CD4-positive, alpha-beta T cell treated with Interleukin-12 subunit alpha and Interleukin-12 subunit beta, for 1 hour (primary cell): ENCODE measurements at places on chromosomes 2 and 18.

GRCh38 chr2:39703181-39703872, 37.6 kb downstream of the TMEM178A start:
- DNase-seq, result no peak

DNA sequence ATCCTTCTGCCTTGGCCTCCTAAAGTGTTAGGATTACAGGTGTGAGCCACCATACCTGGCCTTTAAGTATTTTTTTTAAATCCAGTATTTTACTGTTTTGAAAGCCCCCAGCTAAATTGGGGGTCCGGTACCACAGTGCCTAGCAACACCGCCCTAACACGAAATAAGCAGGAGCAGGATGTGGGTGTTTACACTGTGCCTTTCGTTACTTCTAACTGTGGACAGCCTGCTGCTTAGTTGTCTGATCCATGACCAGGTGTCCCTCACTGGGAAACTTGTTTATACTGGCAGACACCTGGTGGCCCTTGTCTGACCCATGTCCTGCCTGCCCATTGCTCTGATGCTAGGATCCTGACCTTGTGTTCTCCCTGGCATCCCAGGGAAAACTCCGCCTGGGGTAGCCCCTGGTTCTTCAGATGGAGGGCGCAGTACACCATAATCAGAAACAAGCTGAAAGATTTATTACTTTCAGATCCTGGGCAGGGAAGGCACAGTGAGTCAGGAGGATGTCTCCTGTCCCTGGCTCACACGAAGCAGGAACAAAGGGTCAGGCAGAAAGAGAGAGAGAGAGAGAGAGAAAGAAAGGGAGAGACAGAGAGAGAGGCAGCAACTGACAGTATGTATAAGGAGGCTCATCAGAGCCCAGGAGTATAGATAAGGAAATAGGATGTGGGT, 55.7 kb downstream of the NCAPH start:
- DNase-seq, result no peak

DNA sequence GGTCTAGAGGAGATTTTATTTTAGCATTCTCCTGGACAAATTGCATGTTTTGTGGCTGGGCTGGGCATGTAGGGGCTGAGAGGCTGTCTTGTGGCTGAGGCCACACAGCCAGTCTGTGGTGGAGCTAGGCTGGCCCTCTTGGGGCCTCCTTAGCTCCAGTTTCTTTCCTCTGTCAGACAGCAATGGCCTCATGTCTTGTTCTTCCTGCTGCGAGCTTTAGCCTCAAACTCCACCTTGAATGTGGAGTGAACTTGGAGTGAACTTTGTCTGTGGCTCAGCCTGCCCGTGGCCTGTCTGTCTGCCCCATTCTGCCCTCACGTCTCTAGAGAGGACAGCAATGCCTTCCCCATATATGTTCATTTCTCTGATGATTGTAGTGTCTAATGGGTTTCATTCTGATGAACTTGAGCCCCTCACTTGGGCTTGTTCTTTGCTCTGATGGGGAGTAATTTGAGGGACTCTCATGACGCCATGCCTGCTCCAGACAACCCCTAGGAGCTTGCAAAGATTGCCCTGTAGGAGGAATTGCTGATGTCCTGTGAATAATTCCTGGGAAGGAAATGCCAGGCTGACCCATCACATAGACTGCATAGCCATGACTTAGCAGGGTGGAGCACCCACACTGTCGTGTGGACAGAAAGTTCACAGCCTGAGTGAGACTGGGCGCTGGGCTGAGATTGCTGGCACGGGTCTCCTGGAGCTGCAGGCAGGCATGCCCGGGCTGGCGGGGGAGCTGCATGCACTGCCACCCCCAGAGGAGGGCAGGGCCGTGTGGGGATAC, 42.6 kb downstream of the ASAP2 start:
- no peak for DNase-seq

GRCh38 chr18:6022074-6022444, 126.7 kb upstream of the TMEM200C start:
- DNase-seq, result no peak

- DNase-seq, result no peak
Measured at GRCh38 chr2:121670181-121670580, 20.9 kb upstream of the CLASP1 start.

GRCh38 chr18:59690186-59690982, 6.8 kb downstream of the CCBE1 start:
- DNase-seq, result no peak

DNA sequence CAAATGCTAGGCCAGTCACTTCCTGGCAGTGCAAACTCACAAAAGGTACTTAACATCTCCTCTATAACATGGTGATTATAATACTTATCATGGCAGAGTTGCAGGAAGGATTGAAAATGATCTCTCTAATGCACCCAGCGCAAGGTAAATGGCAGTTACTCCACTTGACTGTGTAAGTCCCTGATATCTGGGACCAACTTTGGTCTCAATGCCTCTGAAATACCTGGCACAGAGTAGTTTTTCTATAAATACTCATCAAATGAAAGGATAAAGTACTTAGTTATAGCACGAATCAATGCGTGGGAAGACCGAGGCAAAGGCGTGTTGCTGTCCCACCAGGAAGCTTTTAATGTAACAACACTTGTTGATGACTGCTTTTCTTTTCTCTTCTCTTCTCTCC, 24.8 kb downstream of the LRRC30 start:
- no peak for DNase-seq

DNA sequence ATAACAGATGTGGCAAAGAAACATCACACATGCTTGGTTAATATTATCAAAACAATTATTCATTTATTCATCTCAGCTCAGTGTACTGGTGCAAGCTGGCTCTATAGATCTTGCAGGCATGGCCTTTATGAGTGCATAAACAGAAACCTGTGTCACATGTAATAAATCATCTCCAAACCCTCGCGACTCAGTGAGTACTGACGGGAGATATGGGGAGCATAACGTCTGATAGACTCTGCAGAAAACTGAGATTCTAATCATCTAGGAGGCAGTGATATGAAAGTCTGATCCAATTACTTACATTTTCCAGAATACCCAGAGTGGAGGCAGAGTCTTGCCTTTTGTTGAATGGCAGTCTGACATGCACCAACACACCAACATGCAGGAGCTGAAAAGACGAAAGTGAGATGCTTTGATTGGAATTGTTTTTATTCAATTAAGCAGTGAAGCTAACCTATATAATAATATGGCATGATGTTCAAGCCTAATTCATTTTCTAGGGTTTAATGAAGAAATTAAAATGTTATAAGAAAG, 416.8 kb downstream of the RNF144A start:
- no peak for DNase-seq

DNA sequence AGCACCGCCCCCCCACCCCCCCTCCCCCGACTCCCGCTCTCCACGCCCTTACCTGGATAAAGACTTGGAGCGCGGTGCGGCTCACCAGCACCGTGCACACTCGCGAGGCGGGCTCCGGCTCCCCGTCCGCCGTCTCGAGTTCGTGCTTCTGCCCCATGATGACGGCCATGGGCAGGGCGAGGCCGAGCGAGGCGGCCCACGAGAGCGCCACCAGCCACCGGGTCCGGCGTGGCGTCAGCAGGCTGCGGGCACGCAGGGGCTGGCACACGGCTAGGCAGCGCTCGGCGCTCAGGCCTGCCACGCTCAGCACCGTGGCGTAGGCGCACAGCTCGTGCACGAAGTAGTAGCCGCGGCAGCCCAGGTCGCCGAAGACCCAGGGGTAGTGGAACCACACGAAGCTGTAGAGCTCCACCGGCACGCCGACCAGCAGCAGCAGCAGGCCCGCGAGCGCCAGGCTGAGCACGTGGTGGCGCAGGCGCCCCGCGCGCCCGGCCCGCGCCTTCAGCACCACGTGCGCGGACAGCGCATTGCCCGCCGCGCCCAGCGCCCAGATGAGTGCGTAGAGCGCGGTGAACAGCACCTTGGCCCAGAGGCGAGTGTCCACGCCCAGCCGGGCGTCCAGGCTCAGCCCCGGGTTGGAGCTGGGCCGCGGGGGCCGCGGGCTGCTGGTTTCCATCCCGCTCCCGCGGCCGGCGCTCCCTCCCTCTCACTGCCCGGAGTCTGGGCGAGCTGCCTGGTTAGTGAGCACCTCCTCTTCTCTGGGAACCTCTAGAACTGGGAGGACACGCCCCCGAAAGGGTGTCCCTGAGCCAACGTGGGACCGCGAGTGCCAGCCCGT, at the start of gene NTSR2:
Gene NTSR2, minus strand, starts transcription at position 742 of the 838 bp plus-strand sequence. Its CDS starts 66 bp downstream, at position 676.
- DNase-seq, result peak; percentile 19

- DNase-seq, result no peak
Measured at GRCh38 chr2:82289446-82289845, 1984.9 kb upstream of the LRRTM1 start.

GRCh38 chr18:10213526-10213925, 240.9 kb upstream of the APCDD1 start:
- peak; percentile 7 for DNase-seq

GRCh38 chr2:237514474-237515130, 27.6 kb downstream of the MLPH start:
- DNase-seq, result no peak

- no peak for DNase-seq
Measured at GRCh38 chr18:54716586-54716985, 111.7 kb upstream of the RAB27B start.

DNA sequence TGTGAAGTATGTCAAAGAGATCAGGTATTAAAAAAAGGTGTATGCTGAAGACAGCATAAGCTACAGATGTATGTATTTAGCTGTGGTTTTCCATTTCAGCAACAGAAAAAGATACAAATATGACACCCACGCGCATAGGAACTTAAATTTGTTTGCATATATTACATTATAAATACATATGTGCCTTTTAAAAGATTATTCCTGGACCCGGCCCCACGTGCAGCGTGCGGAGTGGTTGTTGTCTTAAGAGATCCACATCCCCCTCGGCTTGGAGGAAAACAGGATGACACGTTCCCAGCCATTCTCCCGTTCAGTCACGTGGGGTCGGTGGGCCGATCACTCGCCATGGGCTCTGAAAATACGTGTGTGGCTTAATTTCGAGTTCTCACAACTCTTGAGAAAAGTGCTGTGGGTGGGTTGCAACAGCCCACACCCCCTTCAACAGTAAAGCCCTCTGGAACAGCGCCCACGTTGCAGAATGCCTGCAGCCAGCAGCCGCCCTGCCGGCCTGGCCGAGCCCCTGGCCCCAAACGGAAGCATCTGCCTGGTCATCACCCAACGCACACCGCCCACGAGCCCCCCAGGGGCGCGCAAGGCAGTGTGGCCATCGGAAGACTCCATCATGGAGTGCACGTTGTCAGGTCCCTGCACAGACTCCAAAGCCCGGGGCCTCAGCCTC, 18.6 kb upstream of the KCNG2 start:
- DNase-seq, result no peak

DNA sequence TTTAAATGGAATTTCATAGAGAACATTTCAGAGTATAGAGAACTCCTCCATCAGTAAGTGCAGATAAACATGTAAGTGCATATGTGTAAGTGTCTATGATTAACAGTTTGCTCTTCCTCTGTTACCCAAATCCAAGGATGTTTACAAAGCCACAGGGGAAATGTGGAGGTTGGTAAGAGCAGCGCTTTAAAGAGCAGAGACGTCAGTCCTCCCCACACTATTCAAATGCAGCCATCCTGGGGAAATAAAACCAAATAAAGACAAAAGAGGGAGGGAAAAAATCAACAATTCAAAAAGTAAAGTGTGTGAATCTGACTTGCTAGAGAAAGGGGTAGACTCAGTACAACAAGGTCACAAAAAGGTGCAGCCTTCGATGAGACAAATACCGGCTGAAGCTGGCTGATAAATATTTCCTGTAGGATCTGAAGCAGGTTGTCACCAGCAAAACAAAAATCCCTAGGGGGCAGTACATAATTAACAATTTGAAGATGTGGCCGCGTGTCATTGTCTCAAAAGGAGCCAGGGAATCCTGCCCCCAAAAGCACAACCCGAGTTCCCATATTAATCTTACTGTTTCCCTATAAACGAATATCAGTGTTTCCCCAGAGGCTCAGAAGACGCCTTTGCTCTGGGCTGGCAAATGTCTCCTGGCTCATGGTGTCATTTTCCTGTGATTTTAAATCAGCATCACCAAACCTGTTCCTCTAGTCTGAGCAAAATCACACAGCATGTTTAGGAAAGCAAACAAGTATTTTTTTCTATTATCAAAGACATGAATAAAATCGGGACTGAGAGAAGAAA, 216.5 kb downstream of the CDCA7 start:
- DNase-seq, result no peak

DNA sequence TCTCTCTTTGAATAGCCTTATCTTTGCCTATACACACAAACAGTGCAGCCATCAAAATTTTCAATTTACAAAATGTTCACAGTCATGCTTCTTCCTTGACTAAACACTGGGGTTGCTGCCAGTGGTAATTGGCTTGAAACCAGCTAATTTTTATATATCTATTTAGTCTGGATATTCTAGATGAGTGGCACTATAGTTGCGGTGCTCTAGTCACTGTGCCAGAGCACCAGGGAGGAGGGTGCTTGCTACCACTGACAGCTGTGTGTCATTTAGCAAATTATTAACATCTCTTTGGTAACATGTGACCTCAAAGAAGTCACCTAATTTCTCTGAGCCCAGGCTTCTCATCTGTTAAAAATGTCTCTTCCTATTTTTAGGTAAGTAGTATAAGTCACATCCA, 130.4 kb downstream of the MEIS1 start:
- DNase-seq, result no peak

DNA sequence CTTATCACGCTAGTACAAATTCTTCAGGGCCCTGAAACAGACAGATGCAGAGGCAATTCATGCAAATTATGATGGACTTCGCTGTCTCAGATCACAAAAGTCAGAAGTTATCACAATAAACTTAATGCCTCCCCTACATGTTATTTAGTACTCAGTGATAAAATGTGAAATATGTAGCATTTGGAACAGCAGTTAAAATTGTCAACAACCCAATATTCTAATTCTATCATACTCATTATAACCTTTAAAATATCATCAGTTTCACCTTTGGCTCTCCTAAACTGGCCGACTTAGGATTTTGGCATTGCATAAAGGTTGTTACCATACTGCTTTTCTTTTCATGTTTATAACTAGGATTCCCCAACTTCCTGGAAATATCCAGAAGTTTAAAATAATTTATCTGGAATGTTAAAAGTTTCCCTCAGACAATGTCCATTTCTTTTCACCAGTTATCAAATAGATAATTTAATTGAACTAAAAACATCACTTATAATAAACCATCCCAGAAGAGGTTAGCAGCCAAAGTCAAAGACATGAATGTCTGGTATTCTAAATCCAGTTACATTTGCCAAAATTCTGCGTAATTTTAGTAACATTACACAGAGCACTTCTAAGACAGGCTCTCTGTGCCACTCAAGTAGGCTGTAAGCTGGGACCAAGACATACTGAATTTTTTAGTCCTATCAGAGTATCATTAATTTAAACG, 239.8 kb downstream of the RBM43 start:
- no peak for DNase-seq

DNA sequence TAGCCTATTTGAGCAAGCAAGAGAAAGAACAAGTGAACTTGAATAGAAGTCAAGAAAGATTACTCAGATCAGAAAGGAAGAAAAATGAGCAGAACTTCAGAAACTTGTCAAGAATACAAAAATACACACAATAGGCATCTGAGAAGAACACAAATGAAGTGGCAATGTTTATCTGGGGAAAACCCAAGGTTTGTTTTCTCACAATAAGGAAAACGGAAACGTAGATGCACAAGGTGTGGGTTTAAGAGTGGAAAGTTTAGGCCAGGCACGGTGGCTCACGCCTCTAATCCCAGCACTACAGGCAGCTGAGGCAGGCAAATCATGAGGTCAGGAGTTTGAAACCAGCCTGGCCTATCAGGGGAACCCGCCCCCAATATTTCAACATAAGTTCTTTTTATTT, 159.5 kb upstream of the GYPC start:
- no peak for DNase-seq

GRCh38 chr2:151344906-151345305, 12.5 kb upstream of the TNFAIP6 start:
- DNase-seq, result no peak

GRCh38 chr2:226674123-226674522, 125.5 kb downstream of the IRS1 start:
- no peak for DNase-seq
